ENCODE measurements at places on chromosomes 1 and 21.

GRCh38 chr21:31254131-31254530, 89.9 kb downstream of the TIAM1 start:
- no peak for DNase-seq

DNA sequence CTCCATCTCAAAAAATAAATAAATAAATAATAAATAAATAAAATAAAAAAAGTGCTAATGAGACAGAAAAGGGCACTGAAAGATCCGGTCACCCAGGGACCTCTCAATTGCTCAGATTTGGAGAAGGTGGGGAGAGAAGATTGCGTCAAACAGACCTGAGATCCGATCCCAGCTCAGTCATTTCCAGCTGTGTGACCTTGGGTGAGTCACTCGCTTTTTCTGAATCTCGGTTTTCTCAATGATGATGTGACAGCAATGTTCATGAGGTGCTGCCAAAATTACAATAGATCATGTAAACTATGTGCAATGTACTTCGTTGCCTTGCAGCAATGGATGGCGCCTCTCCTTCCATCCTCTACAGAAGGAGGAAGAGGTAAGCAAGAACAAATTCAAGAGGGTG, 11.1 kb upstream of the MEF2D start:
- DNase-seq: no peak

DNA sequence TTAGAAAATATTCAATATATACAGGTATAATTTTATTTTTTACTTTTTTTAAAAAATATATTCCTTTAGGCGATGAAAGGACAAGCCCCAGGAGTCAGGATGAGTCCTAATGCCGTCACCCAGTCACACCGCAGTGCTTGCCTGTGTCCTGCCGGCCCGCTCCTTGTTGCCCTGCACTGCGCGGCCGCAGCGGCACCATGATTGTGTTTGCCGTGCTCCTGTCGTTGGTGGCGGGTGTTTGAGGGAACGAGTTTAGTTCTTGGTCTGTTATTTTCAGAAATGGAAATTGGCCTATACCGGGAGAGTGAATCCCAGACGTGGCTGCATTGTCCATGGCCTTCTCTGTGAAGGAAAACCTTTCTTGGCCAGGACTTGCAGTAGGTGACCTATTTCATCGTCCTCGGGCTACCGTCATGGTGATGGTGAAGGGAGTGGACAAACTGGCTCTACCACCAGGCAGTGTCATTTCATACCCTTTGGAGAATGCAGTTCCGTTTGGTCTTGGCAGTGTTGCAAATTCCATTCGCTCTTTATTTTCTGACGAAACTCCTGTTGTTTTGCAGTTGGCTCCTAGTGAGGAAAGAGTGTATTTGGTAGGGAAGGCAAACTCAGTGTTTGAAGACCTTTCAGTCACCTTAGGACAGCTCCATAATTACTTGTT, 45.9 kb upstream of the CRB1 start:
- no peak for DNase-seq

DNA sequence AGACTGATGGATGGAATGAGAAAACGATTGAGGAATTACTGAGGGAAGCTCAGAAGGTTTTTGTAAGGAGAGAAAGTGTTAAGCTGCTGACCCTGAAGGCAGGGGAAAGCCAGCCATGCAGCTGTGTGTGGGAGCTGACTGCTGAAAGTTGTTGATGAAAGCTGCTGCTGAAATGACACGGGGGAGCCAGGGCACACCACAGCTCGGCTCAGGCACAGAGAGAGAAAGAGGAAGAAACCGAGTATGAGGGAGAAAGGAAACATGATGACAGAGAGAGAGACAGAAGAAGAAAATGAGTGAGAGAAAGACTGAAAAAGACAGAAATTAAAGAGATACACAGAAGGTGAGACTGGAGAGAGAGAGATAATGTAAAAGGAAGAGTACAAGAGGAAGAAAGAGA, 115.5 kb downstream of the LRRC53 start:
- no peak for DNase-seq

DNA sequence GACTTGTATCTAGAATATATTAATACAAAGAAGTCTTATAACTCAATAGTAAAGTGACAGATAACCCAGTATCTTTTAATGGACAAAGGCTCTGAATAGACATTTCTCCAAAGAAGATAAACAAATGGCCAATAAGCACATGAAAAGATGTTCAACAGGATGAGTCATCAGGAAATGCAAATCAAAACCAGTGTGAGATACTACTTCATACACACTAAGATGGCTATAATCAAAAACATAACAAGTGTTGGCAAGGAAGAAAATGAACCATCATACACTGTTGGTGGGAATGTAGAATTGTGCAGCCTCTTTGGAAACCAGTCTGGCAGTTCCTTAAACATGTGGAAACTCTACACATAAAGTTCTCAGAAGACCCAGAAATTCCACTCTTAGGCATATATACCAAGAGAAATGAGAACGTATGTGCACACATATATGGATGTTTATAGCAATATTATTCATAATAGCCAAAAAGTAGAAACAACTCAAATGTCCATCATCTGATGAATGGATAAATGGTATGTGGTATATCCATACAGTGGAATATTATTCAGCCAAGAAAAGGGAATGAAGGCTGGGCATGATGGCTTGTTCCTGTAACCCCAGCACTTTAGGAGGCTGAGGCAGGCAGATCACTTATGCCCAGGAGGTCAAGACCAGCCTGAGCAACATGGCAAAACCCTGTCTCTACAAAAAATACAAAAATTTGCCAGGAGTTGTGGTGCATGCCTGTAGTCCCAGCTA, 9.9 kb upstream of the MPL start:
- no peak for DNase-seq

GRCh38 chr1:4106731-4107130, 206.7 kb upstream of the C1orf174 start:
- no peak for DNase-seq

DNA sequence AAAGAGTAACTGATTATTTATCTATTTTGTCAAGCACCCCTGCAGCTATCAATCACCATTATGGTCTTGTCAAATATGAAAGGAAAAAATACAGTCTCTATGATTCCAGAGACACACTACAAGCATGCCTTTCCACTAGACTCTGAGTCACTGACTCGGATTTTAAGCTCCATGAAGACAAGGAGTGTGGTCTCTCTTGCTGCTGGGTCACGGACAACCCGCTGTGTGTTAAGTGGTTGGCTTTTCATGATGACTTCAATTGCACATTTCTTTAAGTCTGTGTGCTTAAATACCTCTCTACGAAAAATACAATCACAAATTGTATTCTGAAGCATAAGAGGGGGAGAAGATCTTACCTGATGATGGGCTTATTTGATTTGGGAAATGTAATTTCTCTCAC, 14.0 kb upstream of the GNG4 start:
- DNase-seq: no peak

- DNase-seq: no peak
These were observed 13.3 kb downstream of the PLPPR5 start for GRCh38 chr1:98991127-98992012.

DNA sequence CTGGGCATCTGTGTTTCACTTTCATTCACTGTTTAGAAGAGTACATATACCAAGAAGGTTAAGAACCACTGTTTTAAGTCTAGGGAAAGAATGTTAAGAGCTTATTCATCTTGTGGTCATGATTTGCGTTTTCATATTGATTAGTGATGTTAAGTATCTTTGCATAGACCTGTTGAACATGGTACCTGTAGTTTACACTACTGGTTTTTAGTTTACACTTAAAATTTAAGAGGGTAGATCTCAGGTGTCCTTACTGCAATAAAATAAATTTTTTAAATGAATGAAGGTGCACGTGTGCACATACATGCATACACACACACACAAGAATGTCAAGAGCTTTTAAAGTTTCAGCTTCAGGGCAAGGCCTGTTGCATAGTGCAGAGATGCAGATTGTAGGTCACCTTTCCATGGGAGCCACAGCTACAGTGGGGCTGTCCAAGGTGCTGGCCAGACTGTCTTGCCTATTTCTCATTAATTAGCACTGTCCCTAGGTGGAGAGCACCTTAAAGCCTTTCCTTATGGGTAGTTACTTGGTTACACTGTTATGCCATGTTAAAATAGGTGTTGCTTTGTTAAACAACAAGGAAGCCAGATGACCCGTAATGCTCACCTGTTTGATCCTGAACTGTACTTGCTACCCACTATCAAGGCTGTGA, 543.0 kb upstream of the DAB1 start:
- DNase-seq: no peak

GRCh38 chr1:239630767-239631166, 244.4 kb downstream of the CHRM3 start:
- no peak for DNase-seq

DNA sequence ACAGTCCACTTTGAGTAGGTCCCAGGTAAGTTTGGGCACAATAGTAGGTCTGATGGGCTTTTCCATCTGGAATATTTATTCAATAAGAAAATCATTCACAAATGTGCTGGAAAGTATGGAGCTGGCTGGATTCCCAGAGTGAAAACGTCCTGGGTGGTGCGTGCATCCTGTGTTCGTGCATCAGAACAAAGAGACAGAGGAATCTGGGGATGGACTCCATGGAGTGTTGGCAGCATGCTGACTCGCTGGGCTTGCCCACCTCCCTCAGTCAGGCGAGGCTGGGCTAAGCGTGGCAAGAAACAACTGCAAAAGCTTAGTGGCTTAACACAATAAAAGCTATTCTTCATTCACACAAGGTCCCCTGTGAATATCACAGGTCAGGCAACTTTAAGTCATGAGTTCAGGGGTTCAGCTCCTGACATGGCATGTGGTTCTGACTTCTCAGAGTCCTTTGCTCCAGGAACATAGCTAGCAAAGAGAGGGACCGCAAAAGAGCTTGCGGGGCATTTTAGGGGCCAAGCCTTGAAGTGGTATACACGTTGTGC, 151.6 kb upstream of the ZNF644 start:
- DNase-seq: no peak

DNA sequence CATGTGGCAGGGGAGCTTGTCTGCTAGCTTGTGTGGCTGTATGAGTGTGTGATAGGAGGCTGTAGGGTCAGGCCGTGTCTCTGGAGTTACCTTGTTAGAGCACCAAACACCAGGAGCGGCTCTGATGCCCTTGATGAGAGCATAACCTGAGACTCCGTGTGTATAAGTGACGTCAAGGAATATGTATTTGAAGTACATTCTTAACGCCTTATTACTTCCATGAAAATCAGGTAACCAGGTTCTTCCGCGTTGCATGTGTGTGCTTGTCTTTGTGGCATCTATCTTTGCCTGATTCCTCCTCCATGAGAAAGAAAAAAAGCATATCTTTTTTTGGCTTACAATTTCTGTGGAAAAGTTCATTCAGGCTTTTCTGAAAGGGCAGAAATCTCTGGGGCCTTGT, 4.6 kb downstream of the OLFML3 start:
- DNase-seq: no peak

DNA sequence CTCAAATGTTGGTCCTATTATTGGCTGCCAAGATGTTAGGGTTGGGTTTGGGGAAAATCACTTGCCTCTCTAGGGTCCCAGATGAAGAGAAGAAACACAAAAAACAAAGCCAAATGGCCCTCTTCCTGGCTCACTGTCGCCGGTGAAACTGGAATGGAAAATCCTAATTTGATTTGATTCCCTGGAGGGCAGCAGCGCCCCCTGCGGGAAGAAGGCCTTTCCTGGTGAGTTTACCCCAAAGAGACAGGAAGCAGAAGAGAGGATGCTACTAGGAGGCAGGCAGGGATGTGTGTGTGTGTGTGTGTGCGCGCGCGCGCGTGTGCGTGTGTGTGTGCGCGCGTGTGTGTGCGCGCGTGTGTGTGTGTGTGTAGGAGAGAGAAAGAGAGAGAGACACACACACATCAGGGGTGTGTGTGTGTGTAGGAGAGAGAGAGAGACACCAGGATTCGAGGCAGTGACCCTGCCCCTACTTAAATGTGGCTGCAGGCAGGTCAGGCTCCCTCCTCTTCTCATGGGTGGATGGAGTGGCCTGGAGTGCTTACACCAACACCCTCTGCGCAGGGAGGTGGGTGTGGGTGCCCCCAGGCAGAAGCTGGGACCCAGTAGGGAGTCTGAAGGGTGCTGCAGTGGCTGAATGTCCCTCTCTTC, 3.1 kb upstream of the SELENON start:
- DNase-seq: no peak

- no peak for DNase-seq
These were observed 115.7 kb downstream of the CENPF start for GRCh38 chr1:214718724-214719123.

DNA sequence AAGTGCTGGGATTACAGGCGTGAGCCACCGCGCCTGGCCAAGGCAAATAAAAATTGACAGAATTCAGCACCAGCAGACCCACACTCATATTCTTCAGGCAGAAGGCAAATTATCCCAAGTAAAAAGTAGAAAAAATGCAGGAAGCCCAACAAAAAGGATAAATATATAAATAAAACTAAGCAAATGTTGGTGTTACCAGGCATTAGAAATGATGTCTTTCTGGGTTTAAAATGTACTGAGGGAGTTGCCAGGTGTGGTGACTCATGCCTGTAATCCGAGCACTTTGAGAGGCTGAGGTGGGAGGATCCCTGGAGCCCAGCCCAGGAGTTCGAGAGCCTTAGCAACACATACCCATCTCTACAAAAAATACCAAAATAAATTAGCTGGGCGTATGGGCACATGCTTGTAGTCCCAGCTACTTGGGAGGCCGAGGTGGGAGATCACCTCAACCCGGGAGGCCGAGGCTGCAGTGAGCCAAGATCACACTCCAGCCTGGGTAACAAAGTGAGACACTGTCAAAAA, 6.3 kb downstream of the INTS11 start:
- no peak for DNase-seq

- DNase-seq: no peak
These were observed 8.9 kb downstream of the C1orf115 start for GRCh38 chr1:220699044-220699443.

DNA sequence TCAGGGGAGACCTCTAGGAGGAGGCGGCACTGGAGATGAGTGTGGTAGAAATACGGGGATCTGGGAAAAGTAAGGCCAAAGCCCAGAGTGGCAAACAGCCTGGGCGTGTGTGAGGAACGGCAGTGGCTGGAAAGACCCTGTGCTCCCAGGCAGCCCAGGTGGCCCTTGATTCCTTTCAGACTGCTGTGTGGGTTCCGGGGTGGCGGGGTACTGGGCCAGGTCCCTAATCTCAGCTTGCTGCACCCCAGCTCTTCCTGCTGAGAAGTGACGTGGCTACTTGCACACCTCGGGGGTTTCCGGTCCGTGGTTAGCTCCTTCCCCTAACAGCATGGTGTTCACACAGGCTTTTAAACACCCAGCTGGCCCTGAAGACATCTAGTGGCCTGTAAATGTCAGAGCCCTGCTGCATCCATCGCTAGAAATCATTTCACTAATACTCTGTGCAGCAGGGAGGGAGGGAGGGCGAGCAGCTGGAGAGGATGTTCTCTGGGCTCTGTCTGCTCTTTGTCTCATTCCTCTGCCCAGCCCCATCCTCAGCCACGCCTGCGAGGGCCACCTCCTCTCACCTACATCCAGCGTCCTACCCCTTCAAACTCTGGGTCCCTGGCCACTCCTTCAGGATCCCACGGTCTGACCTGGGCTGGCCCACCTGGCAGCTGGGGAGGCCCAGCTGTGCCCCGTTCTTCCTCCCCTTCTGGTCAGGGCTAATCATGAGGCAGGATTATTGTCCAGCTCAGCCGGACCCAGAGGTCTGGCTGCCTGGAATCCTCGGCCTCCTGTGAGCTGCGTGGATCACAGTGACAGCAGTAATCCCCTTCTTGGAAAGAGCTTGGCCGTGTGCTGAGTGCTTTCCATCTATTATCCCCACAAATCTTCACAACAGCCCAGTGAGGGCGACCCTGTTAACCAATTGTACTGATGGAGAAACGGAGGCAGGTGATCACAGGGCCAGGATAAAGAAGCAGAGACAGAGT, 7.2 kb downstream of the ZDHHC18 start:
- DNase-seq: peak; percentile 87

GRCh38 chr1:221839782-221840395, 98.0 kb upstream of the DUSP10 start:
- DNase-seq: no peak

GRCh38 chr1:212293579-212293978, 8.4 kb downstream of the PPP2R5A start:
- no peak for DNase-seq

- no peak for DNase-seq
These were observed 73.6 kb upstream of the LRRC8B start for GRCh38 chr1:89451011-89451410.

Measured in GM12891 (cell line).